ENCODE measurements at places on chromosomes 11 and 22. TPM values are rescaled to one million over a fixed set of nuclear protein-coding genes. Genes with fewer than 3 reads are reported as not detected.

GRCh38 chr11:61571337-61571736 lies 9.5 kb downstream of the SYT7 start:
- no peak overlapping the region for H3K4me3 ChIP-seq
- no peak overlapping the region for H3K27ac ChIP-seq
- H3K4me1 ChIP-seq = peaks cover 2% of the 10 kb centered on the region
- DNase-seq = no peak
- H3K36me3 ChIP-seq = no peaks in the 10 kb centered on the region

DNA sequence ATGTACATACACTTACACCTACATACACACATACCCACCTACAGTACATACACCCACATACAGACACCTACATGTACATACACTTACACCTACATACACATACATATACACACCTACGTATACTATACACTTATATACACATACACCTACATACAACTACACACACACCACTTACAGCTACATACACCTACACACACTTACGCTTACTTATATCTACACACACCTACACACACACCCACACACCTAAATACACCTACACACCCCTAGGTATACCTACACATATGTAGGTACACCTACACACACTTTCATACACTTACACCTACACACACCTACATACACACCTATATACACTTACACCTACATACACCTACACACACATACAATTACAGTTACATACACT lies 61.0 kb downstream of the ARHGAP8 start:
- no peaks in the 10 kb centered on the region for H3K36me3 ChIP-seq
- no peaks in the 10 kb centered on the region for H3K4me1 ChIP-seq
- H3K4me3 ChIP-seq = no peak overlapping the region
- no peak overlapping the region for H3K27ac ChIP-seq
- no peak for DNase-seq

XKR3 gene
- not detected for total RNA-seq

DNA sequence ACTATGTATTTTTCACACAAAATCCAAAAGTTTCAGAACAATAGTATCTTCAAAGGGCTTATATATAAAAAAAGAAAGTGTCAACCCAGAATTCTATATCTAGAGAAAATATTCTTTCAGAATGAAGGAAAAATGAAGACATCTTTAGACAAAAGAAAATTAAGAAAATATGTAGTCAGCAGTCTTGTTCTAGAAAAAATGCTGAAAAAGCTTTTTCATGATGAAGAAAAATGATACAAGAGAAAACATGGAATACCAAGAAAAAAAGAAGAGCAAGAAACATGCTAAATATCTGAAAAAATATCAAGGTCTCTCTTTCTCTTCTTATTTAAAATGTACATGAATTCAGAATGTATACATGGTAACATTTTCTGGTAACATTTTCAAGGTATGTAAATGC lies 816.8 kb upstream of the FAT3 start:
- H3K27me3 ChIP-seq = no peaks in the 10 kb centered on the region
- no peak overlapping the region for H3K27ac ChIP-seq
- no peak overlapping the region for H3K4me3 ChIP-seq
- no peaks in the 10 kb centered on the region for H3K4me1 ChIP-seq
- no peak for DNase-seq

DNA sequence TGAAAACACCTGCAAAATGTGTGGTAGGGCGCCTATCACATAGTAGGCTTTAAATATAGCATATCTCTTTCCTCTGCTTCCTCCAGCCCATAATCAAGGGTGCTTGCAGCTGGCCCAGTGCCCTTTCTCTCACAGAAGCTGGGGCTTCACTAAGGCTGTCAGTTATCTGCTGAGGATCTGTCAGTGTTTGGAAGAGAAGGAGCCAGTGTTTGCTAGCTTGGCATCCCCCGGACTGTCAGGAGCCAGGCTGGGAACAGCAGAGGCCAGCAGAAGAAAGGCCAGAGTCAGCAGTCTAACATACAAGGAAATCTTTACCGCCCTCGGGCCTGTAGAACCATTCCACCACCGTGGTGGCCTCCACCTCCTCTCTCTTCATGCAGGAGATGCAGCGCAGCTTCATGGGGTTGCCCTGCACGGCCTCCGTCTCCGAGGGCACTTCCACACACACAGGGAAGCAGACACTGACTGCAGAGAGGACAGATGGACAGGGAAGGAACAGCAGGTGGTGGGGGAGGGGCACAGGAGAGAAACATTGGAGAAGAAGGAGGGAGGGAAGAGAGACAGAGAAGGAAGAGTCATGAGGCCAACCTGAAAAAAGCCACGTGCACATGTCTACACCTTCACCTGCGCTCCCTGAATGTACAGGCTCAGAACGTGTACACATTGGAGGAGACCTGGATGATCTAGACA lies 9.0 kb downstream of the SCN3B start:
- DNase-seq = no peak
- H3K27ac ChIP-seq = no peak overlapping the region
- peaks cover 22% of the 10 kb centered on the region for H3K27me3 ChIP-seq
- peaks cover 2% of the 10 kb centered on the region for H3K4me1 ChIP-seq

- no peak overlapping the region for H3K27ac ChIP-seq
- no peaks in the 10 kb centered on the region for H3K27me3 ChIP-seq
- H3K4me1 ChIP-seq = no peaks in the 10 kb centered on the region
These were observed 148.5 kb downstream of the GRIK4 start for GRCh38 chr11:120660024-120660565.

Measured in activated naive CD8-positive, alpha-beta T cell treated with anti-CD3 and anti-CD28 coated beads, Interleukin-2, amount 10 ng/mL, durations not matched to agents 7 days and 5 days (primary cell).